Heart left ventricle (tissue), 16 donors: ENCODE measurements at places on chromosomes 1 and 21. TPM values are rescaled to one million over a fixed set of nuclear protein-coding genes. Genes with fewer than 3 reads are reported as not detected.
A peak's percentile ranks its signal among the peaks of the same experiment; 100 is the strongest.

GRCh38 chr1:3879099-3879498 lies 21.0 kb downstream of the C1orf174 start:
- DNase-seq = no peak

Gene AMPD1
- total RNA-seq = not detected

Gene SPTA1
- total RNA-seq = not detected

Gene RGS1
- 0.60 TPM for total RNA-seq

GRCh38 chr1:82775406-82776000 lies 974.8 kb downstream of the ADGRL2 start:
- no peak for DNase-seq

Gene PTCH2
- total RNA-seq = 0.21 TPM

Gene CYP2J2
- 57.1 TPM for total RNA-seq

Gene PYGO2
- 13.4 TPM for total RNA-seq

Gene CHI3L1
- 0.63 TPM for total RNA-seq

Gene IRF6
- 32.4 TPM for total RNA-seq

- no peak for DNase-seq
These were observed 4.3 kb upstream of the CCN1 start for GRCh38 chr1:85576266-85576641.

GRCh38 chr1:62314454-62315350 lies 4.5 kb downstream of the KANK4 start:
- no peak for DNase-seq

Gene PHLDA3
- 28.5 TPM for total RNA-seq

- DNase-seq = no peak
These were observed 216.0 kb upstream of the PTGFR start for GRCh38 chr1:78274814-78275213.

DNA sequence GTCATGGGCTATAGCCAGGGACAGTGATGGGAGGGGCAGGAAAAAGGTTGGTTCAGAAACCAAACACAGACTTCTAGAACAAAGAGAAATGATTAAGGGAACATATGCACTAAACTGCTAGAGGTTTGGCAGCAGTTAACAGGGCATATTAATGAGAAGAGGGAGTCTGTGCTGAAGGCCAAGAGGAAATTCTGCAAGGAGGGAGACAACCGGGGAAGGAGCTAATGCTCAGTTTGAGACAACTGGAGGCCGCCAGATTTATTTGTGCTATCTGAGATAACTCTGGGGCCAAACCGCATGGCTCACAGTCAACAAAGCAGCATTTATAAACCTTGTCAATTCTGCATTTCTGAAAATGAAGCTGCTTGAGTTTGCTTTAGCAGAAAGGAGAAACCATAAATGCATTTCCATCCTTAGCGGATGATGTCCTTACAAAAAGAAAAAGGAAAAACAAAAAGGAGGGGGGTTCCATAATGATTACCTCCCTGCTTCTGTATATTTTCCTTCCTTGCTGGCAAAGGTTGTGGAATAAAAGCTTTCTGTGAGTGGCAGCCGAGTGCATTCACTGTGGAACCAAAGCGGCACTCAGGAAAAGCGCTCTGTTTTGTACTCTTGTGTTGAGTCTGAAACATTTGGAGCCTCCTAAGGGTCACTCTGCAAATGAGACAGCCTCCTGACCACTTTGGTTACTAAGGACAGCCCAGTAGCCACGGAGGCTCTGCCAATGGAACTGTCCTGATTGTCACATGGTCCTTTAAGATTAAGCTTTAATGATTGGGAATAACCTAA lies 70.3 kb downstream of the SIM2 start:
- DNase-seq = no peak

DNA sequence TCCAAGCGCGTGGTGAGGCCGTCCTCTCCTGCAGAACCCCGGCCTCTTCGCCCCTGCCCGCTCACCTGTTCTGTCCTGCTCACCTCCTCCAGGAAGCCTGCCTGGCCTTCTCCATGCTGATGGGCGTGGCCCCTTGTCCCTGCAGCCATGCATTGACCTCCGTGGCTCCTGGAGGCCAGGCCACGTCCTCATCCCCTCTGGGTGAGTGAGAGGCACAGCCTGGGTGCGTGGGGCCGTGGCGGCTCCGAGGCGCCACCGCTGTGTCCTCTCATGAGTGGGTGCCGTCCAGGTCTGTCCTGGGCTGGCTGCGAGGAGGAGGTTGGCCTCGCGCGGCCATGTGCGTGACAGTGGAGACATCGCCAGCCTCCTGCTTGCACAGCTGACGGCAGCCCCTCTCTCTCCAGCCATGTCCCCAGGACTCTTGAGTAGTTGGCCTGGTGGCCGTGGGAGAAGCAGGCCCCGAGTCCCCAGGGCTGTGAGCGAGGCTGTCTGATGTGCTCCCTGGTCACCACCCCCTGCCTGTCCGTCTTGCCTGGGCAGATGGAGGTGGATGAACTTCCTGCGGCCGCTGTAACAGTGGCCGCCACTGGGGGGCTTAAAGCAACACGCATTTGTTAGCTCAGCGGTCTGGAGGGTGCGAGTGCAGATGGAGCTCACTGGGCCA lies 58.1 kb downstream of the PRKCZ start:
- DNase-seq = no peak

Gene NUDT4B
- total RNA-seq = 0.53 TPM

GRCh38 chr1:222441066-222441465 lies 106.8 kb downstream of the HHIPL2 start:
- DNase-seq = no peak

DNA sequence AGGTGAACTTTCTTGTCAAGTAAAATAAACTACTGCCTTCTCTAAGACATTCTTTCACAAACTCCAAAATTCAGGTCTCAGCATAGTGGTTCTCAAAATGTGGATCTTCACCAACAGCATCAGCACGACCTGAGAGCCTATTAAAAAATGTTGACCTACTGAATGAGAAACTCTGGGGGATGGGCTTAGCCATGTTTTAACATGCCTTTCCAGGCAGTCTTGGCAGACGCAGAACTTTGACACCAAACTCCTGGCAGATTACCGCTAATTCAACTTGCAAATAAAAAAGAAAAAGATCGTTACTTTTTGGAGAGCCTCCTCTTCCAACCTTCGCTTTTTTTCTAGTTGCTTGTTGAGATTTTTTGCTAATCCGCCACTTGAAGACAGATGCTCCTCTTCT lies 35.1 kb downstream of the ARHGAP29 start:
- DNase-seq = no peak

DNA sequence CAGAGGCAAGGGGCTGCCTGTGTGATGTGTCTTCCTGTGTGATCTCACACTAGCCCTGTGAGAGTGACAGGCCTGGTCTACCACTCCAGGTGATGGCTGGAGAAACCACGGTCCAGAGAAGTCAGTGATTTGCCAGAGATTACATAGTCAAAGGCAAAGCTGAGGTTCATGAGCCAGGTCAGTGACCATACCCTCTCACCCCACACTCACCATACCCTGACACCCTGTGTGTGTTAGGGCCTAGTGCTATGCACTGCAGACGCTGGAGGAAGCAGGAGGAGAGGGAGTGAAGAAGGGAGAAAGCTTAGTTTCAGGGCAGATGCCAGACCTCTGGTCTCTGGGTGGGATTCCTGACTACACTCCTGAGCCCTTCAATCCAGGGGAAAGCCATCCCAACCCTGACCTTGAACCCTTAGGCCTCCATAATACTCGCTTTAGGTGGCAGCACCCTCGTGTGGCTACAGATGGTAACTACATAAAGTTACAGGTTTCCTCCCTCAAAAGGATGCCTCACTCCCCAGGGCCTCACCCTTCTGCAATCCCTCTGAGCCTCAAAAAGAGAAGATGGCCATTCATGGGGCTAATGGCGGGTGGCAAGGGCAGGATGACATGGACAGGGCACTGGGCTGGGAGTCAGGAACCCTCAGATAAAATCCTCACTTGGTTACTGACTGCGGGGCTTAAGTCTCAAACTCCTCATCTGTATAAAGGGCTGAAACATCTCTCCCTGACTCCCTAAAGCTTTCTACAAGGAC lies 20.8 kb upstream of the SDC3 start:
- DNase-seq = no peak

- DNase-seq = no peak
These were observed 172.7 kb upstream of the C8B start for GRCh38 chr1:57138432-57139078.

- no peak for DNase-seq
These were observed 16.4 kb downstream of the WNT4 start for GRCh38 chr1:22126531-22126930.

Gene TTC34
- total RNA-seq = 0.19 TPM

DNA sequence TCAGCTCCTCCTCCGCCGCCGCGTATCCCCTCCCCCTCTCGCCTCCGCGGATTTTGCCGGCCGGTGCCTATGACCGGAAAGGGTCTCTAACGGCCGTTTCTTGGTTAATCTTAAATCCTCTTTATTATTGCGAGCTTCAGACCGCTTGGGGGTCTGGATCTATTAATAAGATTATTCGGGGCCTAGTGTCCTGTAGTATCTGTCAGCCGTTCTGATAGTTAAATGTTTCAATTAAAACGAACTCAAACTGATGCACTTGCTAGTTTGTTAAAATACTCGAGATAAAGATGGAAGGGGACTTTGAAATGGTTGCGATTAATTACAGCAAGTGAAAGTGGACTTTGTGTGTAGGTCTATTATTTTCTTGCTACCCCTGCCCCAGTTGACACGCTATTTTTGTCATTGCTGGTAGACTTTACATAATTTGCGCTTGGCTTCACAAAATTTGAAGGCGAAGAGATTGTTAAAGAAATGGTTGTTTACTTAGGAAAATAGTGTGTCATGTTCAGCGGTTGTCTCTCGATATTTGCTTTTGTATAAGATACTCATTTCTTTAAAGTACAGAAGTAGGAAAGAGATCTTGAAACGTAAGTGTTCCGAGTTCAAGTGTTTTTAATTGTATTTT lies 779 bp downstream of the SON start:
- DNase-seq = no peak

Gene PROK1
- not detected for total RNA-seq

GRCh38 chr1:242651817-242652216 lies 127.3 kb upstream of the PLD5 start:
- DNase-seq = no peak

GRCh38 chr21:42684109-42684916 lies 30.9 kb downstream of the PDE9A start:
- no peak for DNase-seq

Gene CTTNBP2NL
- total RNA-seq = 14.1 TPM

Gene SHE
- 11.6 TPM for total RNA-seq

DNA sequence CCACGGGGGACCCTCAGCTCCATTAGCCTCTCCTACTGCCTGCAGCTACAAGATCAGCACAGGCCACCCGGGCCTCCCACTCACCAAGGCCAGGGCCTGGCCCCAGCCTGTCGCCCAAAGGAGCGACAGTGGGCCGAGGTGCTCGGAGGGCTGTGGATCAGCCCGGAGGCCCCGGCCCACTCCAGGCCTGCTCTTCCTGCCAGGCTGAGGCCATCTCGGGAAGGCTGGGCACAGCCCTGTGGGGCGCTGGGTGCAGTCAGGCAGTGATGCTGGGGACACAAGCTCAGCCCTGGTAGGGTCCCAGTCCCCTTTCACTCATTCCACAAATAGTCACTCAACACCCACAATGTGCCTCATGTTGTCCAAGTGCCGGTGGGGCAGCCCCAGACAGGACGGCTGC lies 58.8 kb downstream of the CASZ1 start:
- DNase-seq = no peak

Gene TRIM58
- 0.27 TPM for total RNA-seq

- DNase-seq = no peak
These were observed 587.3 kb downstream of the PTPRC start for GRCh38 chr1:199226163-199226562.

Gene MASP2
- total RNA-seq = not detected

Gene OR2L2
- total RNA-seq = not detected

Gene LPAR3
- 9.6 TPM for total RNA-seq

GRCh38 chr1:15153184-15153841 lies at the start of gene TMEM51:
TSS of gene TMEM51 (plus strand) at chr1:15153747. CDS start at chr1:15215088, 61,341 bp downstream.
- peak; percentile 78 for DNase-seq

Gene CD1E
- 0.42 TPM for total RNA-seq

DNA sequence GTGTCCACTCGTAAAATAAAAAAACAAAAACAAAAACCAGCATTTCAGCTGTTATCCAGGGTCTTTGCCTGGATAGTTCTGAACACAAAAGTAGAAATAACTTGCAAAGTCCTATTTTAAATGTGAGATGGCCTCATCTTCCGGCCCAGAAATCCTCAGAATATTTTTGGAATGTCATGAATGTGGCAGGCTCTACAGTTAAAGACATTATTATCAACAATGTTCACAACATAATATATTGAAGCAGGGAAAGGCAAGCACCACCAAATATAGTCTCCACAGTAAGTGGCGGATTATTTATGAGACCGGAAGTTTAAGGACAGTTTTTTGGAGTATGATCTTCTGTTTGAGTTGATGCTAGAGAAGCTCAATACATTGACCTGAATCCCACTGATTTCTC lies 1.2 kb upstream of the C1orf198 start:
- DNase-seq = no peak
